ENCODE measurements at places on chromosomes 7 and 10.

DNA sequence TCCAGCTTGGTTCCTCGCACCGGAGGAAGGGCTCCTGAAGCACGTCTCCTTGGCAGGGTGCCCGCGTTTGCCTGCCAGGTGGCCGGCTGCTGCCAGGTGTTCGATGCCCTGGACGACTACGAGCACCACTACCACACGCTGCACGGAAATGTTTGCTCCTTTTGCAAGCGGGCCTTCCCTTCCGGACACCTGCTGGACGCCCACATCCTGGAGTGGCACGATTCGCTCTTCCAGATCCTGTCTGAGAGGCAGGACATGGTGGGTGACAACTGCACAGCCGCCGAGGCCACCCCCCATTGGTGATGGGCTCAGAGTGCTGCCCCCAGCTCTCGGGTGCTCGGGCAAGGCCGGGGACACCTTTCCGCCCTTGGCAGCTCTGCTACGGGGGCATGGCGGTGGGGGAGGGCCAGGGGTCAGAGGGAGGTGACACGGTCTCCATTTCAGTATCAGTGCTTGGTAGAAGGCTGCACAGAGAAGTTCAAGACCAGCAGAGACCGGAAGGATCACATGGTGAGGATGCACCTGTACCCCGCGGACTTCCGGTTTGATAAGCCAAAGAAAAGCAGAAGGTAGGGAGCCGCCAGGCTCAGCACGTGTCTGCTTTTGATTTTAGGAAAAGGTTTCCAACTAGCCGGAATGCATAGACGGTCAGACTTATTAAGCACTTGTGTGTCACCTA is 1.1 kb downstream of the ZNF511 start:
- DNase-seq = no peak

GRCh38 chr10:69962746-69963135 is 89.9 kb upstream of the MACROH2A2 start:
- DNase-seq = no peak

DNA sequence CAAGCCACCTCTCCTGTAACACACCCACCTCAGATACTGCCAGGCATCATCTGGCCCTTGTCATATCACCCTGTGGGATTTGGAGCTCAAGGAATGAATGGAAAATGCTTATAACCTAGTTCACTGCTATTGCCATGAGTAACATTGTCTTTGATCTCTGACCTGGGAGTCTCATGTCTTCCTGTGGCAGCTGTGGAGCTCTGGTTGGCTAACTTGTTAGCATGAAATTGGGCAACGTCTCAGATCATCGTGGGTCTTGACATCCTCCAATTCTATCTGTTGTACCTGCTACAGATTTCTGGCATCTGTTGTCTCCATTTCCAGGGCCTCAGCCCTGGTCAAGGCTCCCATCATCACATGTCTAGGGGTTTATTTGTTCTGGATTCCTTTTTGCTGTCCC is 2.2 kb upstream of the TMEM270 start:
- no peak for DNase-seq

DNA sequence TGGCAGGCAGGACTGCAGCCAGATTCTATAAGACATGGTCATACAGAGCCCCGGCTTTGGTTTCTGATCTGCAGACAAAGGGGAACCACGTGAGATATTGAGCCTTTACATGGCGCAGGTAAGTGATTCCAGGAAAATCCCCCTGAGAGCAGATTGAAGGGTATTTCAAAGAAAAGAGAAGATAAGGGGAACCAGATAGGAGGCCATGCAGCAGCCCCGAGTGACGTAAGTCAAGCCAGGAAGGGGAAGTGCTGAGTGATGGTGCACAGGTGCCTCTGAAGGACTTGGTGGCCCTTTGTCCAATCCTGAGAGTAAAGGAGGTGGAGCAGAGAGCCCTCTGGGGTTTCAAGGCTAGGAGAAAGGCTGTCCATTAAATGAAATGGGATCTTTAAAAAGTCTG is 329.0 kb downstream of the ACTR3B start:
- no peak for DNase-seq

DNA sequence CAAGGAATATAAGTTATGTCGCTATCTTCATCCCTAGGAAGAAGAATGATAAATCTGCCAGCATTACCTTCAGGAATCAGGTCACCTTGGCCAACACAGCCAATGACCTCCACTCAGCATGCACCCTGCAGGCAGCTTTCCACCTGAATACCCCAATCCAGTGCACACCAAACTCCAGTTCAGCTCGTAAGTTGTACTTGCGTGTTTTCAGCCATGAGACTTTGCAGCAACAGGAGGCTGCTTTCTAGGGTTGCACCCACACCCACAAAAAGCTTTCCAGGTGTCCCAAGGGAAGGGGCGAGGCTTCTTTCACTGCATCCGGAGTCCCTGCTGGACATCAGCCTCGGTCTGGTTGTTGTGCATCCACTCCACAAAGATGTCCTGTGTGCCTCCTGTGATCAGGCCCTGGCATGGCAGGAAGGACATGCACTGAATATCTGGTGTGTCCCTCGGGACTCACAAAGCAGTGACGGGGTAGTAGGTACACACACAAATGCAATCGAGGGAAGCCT is 282.9 kb downstream of the GRID1 start:
- no peak for DNase-seq
